CD4-positive, alpha-beta T cell treated with Interleukin-1 beta for 1 hour (primary cell): ENCODE measurements at places on chromosomes 6 and 20.

- peak; percentile 59 for DNase-seq
Observed at GRCh38 chr6:29947077-29947980, 5.0 kb downstream of the HLA-A start.

DNA sequence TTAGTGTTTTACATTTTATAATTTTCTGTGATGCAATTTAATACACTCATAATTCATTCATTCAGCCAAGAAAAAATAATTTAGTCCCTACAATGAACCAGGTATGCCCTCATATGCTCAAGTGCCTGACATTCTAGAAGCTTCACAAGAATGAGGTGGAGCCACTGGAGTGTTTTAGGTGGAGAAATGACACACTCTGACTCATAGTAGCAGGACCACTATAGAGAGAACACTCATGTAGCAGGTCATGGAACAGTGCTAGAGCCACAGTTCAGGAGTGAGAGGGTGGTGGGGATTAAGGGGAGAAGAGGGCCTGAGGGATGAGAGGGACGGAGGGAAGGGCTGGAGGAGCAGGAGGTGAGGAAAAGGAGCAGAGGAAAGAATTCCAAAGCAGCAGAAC is 1.4 kb upstream of the HLA-G start:
- DNase-seq = no peak

DNA sequence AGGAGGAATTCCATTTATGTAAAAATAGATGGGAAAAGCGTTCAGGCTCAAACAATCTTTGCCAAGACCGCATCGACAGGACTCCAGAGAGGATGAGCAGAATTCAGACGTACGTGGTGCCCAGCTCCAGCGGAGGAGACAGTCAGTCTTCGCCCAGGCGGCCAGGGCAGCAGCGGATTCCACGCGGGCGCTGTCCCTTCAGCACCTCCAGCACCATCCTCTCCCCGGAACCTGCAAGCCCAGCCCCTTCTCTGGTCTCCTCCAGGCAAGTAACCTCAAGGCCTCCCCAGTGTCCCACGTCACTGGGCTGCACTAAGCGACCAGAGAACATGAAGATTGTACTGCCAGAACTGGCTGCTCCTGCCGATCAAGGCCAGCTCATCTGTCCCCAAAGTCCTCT is 2.8 kb upstream of the KCNQ2 start:
- DNase-seq = no peak

- no peak for DNase-seq
Observed at GRCh38 chr6:138343112-138343511, 34.6 kb upstream of the SMIM28 start.

DNA sequence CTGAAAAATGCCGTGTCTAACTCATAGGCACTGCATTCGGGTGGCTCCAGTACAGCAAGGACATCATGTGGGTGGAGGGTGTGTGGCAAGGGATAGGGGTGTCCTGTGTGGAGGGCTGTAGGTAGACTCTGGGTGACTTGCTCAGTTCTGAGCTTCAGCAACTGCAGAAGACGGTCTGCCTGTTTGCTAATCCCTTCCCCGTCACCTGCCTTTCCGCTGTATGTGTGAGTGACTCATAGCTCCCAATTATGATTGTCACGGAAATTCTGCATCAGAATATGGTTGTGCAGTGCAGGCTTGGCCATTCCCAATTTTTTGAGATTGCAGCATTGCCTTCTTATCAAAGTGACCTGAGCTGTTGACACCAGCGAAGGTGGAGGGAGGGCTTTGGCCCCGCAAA is 174.3 kb downstream of the CDH4 start:
- DNase-seq = no peak

GRCh38 chr6:56245903-56246351 is 1.5 kb downstream of the COL21A1 start:
- no peak for DNase-seq

DNA sequence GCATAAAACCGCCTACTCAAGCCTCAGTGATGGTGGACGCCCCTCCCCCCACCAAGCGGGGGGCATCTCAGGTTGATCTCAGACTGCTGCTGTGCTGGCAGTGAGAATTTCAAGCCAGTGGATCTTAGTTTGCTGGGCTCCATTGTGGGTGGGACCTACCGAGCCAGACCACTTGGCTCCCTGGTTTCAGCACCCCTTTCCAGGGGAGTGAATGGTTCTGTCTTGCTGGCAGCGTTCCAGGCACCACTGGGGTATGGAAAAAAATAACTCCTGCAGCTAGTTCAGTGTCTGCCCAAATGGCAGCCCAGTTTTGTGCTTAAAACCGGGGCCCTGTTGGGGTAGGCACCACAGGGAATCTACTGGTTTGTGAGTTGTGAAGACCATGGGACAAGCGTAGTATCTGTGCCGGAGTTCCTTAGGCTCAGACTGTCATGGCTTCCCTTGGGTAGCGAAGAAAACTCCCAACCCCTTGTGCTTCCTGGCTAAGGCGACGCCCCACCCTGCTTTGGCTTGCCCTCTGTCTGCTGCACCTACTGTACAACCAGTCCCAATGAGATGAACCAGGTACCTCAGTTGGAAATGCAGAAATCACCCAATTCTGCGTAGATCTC is 1334.5 kb upstream of the ADGRB3 start:
- no peak for DNase-seq

DNA sequence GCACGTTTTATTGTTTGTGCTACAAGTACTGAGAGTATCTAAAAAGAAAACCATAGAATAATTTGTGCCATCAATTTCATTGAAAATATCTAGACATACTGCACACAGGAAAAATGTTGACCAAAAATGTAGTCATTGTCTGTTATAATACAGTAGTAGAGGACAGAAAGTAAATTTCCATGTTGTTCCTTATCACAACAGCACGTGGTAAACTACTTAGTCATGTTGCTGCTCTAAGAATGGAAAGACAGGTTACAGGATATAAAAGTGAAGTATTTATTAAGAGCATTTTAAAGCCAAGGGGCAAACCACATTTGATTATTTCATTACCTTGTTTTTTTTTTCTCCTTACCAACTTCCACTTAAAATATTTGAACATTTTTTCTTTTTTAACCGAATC is 89.0 kb upstream of the CEP85L start:
- no peak for DNase-seq

DNA sequence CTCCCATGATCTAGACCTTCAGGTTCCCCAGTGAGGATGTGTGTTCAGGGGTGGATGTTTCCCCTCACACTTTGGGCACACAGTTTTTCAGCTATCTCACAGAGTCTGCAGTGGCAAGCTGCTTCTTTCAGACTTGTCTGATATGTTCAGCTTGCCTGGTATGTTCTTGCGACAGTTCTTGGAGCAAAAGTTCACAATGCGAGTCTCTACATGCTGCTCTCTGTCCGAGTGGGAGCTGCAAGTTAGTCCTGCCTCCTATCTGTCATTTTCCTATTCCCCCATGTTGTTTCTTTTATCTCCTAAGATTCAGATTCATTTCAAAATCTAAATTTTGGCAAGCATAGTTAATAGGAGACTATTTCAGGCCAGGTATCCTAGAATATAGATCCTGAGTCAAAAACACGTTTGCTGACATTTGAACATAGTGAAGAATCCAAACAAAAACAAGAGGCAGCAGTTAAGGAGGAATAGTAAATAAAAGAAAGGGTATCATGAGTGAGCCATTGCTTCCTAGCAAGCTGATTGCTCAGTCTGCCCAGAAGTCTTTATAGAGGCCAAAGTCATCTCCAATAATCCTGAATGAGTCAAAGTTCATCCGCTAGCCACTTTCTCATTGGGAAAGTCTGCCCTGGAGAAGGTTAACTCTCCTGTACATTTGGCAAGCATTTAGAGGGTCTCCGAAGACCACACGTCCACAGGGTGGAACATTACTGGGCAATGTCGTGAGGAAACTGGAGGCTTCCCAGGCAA is 140.2 kb upstream of the MOCS1 start:
- no peak for DNase-seq

GRCh38 chr6:33985313-33985751 is 160.6 kb downstream of the GRM4 start:
- no peak for DNase-seq

- DNase-seq = no peak
Observed at GRCh38 chr6:11785415-11785773, 6.8 kb upstream of the ADTRP start.

- DNase-seq = no peak
Observed at GRCh38 chr6:143697076-143697800, 19.5 kb downstream of the PHACTR2 start.

- no peak for DNase-seq
Observed at GRCh38 chr6:143183666-143184065, 123.0 kb downstream of the AIG1 start.

- DNase-seq = no peak
Observed at GRCh38 chr6:53541900-53542299, 3.0 kb downstream of the GCLC start.

DNA sequence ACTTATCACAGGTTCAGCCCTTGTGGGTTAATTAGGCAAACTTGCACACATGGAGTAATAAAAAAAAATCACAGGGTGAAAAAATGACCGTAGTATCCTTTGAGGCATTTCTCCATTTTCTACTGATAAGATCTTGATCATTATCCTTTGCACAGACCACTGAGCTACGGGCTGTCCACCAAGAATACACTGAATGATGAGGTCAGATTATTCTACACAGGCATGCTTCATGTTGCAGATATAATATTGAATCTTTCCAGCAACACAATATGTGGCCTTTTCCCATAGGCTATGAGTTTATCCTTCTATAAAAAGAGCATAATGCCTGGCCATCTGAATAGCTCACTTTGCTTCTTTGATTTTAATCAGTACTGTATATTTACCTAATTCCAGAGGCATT is 168.9 kb downstream of the FRK start:
- no peak for DNase-seq

GRCh38 chr20:2984028-2984501 is 59.4 kb upstream of the GNRH2 start:
- DNase-seq = no peak

DNA sequence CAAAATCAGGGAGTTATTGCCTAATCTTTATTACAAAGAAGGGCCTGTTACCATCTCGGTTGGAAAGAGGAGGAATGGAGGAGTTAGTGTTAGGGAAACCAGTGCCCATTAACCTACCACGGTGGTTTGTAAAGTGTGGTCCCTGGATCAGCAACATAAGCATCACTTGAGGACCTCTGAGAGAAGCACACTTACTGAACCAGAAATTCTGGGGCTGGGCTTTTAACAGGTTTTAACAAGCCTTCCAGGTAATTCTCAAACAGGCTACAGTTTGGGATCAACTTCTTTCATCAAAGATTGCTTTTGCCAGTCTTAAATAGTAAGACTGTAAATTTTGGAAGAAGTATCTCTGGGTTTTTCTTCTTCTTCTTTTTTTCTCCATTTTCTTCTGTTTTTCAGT is 329.5 kb upstream of the JAG1 start:
- no peak for DNase-seq

DNA sequence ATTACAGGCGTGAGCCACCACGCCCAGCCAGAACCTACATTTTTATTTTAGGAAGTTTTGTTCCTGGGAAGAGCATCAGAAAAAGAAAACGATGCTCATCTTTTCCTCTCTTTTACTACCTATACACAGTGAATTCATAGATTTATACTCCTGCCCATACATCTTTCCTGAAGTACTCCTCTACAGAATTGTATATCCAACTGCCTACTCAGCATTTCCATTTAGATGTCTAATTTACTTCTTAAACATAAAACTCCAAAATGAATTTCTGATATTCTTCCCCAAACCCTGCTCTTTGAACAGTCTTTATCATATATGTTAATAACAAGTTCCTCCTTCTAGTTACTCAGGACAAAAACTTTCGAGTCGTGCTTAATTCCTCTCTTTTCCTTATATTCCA is 39.8 kb upstream of the RSPO3 start:
- DNase-seq = no peak

- DNase-seq = no peak
Observed at GRCh38 chr6:140623498-140623897, 1249.0 kb upstream of the CITED2 start.

DNA sequence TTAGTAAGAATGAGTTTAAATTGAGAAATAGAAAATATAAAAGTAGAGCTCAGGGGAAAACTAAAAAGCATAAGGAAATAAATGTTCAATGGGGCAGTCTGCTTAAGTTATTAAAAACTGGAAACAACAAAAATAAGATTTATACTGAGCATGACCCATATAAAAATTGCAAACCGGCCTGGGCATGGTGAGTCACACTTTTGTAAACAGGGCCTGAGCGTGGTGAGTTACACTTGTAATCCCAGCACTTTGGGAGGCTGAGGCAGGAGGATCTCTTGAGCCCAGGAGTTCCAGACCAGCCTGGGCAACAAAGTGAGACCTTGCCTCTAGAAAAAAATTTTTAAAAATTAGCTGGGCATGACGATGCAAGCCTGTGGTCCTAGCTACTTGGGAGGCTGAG is 74.6 kb downstream of the TMEM244 start:
- no peak for DNase-seq

GRCh38 chr6:132865364-132865763 is 51.0 kb downstream of the RPS12 start:
- no peak for DNase-seq

DNA sequence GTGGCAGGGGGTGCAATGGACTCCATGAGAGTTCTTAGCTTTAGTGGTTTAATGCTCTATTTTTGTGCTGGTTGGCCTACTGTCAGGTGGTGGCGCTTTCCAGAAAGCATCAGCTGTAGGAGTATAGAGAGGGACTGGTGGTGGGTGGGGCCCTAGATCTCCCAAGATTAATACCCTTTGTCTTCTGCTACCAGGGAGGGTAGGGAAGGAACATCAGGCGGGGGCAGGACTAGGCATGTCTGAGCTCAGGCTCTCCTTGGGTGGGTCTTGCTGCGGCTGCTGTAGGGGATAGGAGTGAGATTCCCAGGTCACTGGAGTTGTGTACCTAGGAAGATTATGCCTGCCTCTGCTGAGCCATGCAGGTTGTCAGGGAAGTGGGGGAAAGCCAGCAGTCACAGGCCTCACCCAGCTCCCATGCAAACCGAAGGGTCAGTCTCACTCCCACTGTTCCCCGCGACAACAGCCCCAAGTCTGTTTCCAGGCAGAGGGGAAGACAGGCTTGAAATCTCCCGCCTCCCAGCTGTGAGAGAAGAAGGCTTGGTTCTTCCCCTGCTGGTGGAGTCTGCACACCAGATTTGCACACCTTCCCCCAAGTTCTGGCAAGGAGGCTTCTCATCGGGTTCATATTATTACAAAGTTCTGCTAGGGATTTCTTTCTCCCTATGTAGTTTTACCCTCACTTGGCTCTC is 46.7 kb upstream of the PKIB start:
- no peak for DNase-seq
